Substantia nigra (tissue), 51 donors: ENCODE measurements at places on chromosomes 4 and X.

DNA sequence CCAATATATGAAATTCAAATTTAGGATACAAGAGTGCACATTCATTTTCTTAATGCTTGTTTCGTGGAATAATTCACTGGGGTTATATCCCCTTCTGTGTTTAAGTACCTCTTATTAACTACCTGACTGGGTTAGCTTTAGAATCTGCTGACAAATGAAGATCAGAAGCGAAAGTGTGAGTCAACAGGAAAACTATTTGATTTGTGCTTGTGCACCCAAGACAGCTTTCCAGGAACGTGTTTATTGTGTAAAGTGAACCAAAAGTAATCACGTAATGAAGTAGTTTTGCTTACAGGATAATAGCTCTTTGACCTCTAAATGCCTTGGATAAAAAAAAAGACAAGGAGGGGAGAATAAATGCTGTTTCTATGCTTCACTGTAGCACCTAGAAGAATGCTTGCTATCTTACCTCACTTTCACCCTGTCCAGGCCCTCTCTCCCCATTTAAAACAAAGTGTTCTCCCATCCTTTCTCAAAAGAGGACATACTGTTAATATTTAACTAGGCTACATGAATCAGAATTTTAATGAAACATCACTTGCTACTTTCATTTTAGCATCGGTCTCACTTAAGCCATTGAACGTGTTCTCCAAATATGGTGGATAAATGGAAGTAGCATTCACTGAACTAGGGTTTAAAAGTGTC, 141.9 kb downstream of the THOC2 start:
- no peak for DNase-seq

GRCh38 chrX:13069771-13070416, 25.5 kb upstream of the FAM9C start:
- no peak for DNase-seq

DNA sequence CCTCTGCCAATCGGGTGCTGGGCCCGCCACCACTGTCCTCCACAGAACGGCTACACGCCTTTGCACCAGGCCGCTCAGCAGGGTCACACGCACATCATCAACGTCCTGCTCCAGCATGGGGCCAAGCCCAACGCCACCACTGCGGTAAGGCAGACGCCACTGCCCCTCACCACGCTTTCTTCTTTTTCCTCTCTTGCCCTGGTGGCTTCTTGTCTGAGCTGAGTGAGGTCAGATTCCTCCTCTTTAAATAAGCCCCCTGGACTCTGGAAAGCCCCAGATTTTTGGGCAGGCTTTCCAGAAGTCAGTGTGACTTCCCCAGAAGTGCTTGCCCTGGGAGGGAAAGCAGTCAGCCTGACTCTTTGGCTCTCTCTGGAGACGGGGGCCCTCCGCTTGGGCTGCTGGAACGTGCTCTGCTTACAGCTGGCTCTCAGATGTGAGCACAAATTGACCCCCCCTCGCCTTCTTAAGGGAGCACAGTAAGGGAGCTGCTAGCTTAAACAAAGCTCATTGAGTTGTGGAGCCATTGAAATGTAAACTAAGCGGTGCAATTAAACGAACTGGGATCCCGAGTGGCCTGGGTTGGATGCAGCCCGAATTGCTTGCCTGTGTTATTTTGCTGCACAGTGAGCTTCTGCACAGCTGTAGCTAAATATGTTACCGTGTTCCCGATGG, 243.1 kb downstream of the ANK2 start:
- peak; percentile 62 for DNase-seq

- no peak for DNase-seq
Measured at GRCh38 chr4:123379392-123379791, 17.2 kb upstream of the SPRY1 start.

DNA sequence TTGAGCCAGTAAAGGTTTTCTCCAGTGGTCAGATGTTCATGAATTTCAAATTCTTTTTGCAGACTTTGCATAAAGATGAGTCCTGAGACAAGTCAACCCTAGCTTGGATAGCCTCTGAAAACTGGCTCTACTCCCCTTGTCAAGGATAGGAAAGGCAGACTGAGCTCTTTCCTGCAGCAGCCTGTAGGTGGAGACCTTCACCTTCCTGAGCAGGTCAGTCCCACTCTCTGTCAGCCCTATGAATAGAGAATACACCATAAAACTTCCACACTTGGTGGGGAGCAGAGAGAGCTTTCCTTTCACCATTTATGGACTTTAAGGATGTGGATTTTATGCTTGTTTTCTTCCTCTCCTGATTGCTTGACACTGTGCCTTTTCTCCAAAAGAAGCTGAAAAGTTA, 41.9 kb downstream of the PCDH19 start:
- no peak for DNase-seq

DNA sequence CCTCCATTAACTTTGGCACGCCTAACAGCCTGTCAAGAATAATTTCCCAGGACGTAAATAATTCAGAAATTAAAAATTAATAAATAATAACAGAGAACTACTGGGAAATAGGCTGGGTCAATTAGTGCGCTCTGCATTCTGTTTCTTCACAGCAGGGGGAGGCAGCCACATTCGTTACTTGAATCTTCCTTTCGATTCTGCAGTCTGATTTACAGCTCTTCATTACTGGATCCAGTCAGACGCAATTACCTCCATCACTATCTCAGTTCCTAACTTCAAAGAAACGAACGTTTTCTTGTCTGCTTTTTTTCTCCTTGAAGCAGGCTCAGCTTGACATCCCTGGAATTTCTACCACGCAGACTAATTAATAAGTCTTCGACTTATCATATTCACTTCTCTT, 9.0 kb upstream of the RPL34 start:
- DNase-seq, result peak; percentile 1

- no peak for DNase-seq
Measured at GRCh38 chr4:21555083-21555482, 393.5 kb downstream of the KCNIP4 start.

DNA sequence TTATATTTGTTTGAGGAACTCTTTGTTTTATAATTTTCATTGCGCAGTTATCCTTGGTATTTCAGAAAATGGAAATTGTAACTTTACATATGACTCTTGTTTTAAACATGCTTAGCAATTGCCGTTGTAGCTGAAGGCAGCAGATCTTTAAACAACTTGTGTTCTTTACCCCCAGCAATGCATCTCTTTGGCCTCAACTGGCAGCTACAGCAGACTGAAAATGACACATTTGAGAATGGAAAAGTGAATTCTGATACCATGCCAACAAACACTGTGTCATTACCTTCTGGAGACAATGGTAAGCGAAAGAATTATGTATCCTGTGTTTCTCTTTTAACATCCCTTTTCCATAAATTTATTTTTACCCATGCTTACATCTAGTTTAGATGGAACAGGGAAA, 263.6 kb downstream of the DCTD start:
- DNase-seq, result no peak

DNA sequence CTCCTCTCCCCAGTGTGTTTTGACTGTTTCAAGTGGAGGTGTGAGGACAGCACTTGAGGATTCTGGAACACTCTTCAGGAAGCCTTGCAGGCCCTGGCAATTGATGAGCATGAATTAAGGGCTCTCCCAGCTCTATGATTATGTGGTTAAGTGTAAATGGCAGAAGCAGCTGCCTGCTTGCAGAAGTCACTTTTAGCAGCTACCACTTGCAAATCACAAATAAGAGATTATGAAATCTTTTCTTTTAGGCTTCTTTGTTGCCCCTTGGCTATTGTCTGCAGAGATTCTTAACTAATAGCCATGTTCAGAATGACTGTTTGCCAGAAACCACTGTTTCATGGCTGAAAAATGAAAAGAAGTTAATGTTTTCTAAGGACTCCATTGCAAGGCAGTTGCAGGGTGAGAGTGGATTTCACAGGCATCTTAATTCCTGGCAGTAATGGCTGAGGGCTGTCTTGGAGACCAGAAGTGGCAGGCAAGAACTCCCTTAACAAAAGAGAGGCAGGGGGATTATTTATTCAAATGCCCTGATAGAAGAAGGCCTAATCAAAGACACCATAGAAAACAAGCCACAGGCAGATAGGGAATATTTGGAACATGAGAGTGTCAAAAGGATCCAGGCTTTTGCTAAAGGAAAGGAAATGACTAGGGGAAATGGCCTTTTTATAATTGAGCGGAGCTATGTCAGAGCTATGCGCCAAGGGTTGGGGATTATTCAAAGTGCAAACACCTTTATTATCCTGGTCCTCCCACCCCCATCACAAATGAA, 8.3 kb upstream of the HOPX start:
- DNase-seq, result no peak

DNA sequence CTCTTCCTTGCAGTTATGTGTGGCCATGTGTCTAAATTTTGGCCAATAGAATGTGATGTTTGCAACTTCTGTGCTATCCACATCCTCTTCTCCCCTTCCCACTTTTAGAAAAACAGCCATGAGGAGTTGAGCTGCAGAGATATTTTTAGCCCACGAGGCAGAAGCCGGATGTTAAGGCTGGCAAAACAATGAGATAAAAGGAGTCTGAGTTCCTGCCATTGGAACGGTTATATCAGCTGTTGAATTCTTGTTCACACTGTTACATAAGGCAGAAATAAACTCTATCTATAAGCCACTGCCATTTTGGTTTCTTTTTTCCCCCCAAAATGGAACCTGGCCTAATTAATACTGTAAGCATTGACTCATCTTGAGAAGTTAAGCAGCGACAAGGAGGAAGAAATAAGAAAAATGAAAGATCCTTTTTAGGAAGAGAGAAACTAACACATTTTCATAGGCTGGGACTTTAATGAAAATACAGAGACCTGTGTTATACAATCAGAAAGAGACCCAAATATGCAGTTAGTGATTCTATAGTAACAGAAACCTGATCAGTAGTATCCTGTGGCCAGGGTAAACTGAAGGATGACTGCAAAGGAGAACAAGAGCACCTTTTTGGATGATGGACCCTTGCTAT, 200.5 kb downstream of the INPP4B start:
- DNase-seq, result no peak

DNA sequence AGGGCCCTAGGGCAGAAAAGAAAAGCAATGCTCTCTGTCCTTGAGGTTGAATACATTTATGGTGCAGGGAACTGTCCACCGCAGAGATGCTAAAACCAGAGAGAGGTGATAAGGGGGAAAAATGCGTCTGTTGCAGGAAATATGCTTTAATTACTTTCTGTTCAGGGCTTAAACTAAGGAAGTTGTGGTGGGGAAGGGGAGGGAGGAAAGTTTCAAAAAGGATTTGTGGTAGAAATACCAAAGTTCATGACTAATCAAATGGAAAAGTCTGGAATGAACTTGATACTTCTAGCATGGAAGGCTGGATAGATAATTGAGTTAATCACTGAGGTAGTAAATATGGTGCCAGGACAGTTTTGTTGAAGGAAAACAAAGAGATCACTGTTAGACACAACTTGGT, 99.0 kb downstream of the ASB9 start:
- no peak for DNase-seq
